Renal cortex interstitium (tissue), 15 donors: ENCODE measurements at places on chromosomes 6 and 20. TPM values are rescaled to one million over a fixed set of nuclear protein-coding genes. Genes with fewer than 3 reads are reported as not detected.

Gene FOXS1
- 4.9 TPM for polyA plus RNA-seq

Gene LAMA2
- polyA plus RNA-seq: 44.4 TPM

GRCh38 chr20:9575836-9576235 is 61.4 kb downstream of the LAMP5 start:
- no peak for DNase-seq

GRCh38 chr6:167569041-167569805 is 244.3 kb downstream of the TTLL2 start:
- DNase-seq: no peak

GRCh38 chr6:146814148-146814750 is 215.5 kb downstream of the ADGB start:
- DNase-seq: no peak

DNA sequence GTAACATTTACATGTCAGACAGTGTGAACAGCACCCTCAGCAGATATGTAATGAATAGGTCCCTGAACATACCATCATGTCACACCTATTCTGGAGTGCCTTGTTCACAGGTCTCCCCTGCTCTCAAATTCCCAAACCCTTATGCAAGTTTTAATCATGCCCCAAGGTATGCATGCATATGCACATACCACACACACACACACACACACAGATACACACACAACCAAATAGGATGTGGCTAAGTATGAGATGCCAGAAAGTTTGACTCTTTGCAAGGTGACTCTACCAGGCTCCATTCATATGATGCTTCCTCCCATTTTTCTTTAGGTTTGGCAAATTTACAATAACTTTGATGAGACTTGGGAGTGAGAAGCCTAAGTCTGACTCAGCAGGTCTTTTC is 243.8 kb upstream of the IRAK1BP1 start:
- DNase-seq: no peak
